Endothelial cell (in vitro differentiated cells): ENCODE measurements at places on chromosomes 11 and 22.
A peak's percentile ranks its signal among the peaks of the same experiment; 100 is the strongest.

DNA sequence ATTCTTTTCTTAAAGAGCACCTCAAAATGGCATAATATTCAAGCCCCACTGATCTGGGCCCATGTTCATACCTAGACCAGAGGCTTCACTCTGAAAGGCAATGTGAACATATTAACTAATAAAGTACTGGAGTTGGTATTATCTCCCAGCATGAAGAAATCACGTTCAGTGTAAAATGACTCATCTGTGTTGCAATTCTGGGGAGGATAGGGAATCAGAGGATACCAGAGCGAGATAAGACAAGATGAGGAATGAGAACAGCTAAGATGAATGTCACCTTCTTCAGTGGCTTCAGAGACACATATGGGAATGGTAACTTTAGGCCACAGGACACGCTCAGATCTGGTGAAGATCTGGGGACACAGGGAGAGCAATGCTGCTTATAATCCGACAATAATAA, 121.1 kb downstream of the NTM start:
- no peak for DNase-seq

DNA sequence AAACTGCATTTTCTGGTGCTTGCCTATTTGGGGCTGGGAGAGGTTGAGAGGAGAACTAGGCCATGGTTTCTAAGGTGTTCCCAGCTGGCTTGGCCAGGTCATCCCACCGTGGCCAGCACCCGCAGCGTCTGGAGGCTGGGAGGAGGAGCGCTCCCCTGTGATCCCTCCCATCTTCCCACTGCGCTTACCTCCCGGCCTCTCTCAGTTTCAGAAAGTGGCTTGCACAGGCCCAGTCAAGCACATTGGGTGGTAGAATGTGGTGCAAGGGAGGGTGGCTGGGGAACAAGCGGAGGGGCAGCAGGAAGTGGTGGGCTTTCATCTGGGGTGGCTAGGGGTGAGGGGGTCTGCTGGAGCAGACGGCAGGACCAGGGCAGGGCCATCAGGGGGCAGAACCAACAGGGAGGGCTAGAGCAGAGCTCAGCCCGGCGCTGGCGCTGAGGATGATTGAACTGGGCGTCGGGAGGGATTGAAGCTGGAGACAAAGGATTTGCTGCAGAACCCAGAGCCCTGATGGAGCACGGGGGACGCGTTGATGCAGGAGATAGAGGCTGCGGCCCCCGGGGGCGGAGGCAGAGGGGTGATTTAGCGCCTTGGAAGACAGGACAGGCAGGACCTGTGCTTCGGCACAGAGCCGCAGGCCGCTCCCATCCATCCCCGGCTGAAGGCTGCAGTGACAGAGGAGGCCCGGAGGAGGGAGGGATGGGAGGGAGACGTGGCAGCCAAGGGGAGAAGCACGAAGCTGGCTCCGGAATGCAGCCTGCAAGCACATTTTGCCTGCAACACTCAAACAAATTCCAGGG, 76.0 kb downstream of the TRIM29 start:
- no peak for DNase-seq

- DNase-seq, result no peak
Observed at GRCh38 chr22:37659897-37660708, 1.6 kb downstream of the PDXP start.

- no peak for DNase-seq
Observed at GRCh38 chr22:47168900-47169800, 406.7 kb downstream of the TBC1D22A start.

- no peak for DNase-seq
Observed at GRCh38 chr11:3686751-3687150, 15.6 kb upstream of the CHRNA10 start.

GRCh38 chr11:34052608-34053160, 1.2 kb downstream of the CAPRIN1 start:
- DNase-seq, result peak; percentile 31

DNA sequence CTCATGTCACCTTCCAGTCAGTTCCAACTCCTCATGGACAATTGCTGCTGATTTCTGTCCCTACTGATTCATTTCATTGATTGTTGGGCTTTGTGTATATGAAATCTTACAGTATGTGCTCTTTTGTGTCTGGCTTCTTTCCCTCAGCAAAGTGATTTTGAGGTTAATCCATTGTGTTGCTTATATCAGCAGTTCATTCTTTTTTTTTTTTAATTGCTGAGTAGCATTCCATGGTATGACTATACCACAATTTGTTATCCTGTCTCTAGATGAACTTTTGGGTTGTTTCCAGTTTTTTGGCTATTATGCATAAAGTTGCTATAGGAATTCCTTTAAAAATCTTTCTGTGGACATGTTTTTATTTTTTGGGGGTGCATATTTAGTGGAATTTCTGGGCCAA, 59.9 kb downstream of the NXPE1 start:
- DNase-seq, result no peak

GRCh38 chr11:68383976-68384501, 71.6 kb downstream of the LRP5 start:
- peak; percentile 75 for DNase-seq

GRCh38 chr11:43712676-43713075, 32.1 kb downstream of the HSD17B12 start:
- no peak for DNase-seq

DNA sequence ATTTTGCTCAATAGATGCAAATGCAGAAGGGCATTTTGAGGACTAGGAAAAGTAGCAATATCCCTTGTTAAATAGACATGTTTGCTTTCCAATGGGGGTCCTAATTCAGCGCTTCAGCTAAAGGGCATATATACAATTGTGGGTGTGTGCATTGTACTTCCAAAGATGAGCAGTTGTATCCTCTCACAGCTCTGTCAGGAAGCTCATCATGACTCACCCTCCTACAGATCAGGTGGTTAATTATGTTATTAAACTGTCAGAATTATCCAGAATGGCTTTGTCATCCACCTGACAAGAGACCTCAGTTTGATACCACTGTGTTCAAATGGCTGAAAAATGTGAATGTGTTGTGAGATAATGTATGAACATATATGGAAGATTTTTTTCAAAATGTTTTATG, 252.2 kb upstream of the MTNR1B start:
- DNase-seq, result no peak

- no peak for DNase-seq
Observed at GRCh38 chr11:27174672-27175210, 134.1 kb downstream of the BBOX1 start.

DNA sequence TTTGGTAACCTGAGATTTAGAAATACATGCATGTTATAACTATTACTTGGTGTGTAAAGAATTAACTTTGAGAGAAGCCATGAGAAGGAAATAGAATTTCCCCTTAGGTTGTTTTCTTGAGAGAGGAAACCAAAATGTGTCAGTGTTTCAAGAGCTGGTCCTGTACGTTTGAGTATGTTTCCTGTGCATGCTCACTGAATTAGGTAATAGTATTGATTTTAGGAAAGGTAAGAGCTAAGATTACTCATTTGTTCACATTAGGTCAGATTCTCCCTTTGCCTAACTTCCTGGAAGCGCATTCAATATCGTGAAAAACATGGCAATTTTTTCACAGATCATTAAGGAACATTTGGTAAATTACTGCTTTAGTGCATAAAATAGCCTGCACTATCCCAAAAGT, 49.3 kb upstream of the RDX start:
- DNase-seq, result no peak

- peak; percentile 75 for DNase-seq
Observed at GRCh38 chr11:128687321-128687720, 6.6 kb upstream of the FLI1 start.

GRCh38 chr11:37817727-37818270, 1219.8 kb upstream of the RAG2 start:
- no peak for DNase-seq

GRCh38 chr22:29156507-29156906, 49.2 kb upstream of the EMID1 start:
- peak; percentile 34 for DNase-seq

GRCh38 chr22:49413551-49413950, 414.1 kb downstream of the BRD1 start:
- DNase-seq, result no peak

DNA sequence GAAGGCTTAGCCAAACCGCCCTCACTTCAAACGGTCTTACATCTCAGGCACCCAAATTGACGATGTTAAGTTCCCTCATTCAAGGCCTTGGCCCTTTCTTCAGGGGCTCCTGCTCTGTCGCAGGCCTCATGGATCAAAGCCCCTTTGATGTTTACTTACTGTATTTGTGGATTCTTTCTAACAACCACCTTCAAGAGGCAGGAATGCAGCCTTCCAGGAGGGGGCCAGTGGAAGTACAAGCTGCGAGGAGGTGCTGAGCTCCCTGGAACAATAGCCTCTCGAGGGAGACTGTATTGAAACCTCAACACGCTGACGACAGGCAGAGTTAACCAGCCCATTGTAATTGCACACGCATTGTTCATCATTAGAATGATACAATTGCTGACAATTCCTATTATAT, 209.1 kb downstream of the ST3GAL4 start:
- DNase-seq, result peak; percentile 31

DNA sequence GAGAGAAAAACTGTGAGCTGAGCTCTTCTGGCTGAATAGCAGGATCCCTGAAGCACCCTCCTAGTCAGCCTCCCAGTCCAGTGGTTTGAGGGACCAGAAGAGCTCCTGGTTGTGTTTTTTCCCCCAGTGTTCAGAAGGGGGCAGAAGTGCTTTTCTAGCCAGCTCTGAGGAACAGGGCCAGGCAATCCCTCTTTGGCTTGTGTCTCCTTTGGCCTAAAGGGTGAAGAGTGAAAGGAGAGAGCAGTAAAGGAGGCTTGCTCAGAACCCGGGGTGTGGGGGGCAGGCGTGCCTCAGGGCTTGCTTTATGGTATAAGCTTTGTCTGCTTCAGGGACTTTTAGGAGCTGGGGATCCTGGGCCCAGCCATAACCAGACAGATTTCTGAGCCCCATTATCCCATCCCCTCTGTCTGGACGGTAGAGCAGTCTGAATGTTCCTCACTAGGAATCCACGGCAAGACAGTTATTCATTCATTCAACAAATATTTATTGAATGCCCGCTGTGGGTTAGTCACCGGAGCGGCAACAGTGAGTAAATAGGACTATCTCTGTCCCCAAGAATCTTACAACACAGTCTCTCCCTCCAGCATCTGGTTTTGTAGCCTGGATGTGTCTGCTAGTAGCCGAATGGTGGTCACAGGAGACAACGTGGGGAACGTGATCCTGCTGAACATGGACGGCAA, 14.5 kb downstream of the ACP2 start:
- peak; percentile 27 for DNase-seq
